ENCODE measurements at places on chromosomes 5 and 9.

DNA sequence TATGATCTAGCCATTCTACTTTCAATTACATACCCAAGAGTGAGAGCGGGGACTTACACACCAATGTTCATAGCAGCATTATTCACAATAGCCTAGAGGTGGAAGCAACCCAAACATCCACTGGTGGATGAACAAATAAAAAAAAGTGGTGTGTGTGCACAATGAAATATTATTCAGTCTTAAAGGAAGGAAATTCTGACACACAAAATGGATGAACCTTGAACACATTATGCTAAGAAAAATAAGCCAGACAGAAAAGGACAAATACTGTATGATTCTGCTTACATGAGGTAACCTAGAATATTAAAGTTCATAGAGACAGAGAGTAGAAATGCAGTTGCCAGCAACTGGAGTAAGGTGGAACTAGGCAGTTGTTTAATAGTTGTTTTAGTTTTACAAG lies 22.1 kb downstream of the ETF1 start:
- no peak for DNase-seq

GRCh38 chr5:159799701-159800100 lies 116.6 kb upstream of the ADRA1B start:
- DNase-seq, result no peak

- no peak for DNase-seq
Observed at GRCh38 chr5:476102-476813, 33.3 kb downstream of the EXOC3 start.

GRCh38 chr5:98455665-98456064 lies 317.8 kb upstream of the RGMB start:
- DNase-seq, result no peak

- DNase-seq, result no peak
Observed at GRCh38 chr5:9265441-9266287, 280.2 kb downstream of the SEMA5A start.

DNA sequence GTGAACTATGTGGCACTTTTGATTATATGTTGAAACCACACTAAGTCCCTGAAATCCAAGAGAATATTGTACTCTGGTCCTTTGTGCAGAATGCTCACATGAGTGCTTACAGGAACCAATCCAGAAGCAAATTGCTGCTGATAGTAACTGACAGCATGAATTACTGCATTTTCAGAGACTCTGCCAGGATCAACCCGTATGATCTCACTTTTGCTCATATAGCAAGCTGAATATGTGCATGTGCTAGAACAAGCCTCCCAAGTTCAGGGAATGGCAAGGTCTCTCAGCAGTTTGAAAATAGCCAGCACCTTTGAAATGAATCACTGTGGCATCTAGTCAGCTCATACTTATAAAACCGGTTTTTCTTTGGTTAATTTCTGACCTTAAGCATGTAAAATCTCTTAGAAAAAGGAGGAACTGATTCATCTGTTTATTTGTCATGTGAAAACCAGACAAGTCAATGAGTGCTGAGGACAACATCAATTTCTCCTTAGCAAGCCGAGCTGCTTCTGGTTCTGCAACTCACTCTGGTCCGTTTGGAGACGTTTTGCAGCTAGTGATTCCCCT lies 215.7 kb upstream of the ELL2 start:
- DNase-seq, result no peak

DNA sequence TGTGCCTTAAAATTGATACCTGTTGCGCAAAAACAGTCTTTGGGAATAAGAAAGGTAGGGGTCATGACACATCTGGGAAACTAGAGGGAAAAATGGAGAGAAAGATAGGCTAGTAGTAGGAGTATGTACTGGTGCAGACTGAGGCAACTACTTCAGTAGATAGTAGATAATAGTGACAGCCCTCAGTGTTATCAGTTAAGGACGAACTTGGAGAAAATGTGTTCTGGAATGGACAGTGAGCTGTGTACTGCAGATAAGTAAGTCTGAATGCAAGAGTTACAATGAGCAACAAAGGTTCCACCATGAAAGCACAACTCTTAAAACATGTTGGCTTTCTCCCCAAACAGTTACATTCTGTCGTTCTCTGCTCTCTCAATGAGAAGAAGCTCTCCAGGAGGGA lies 6.5 kb upstream of the INSL6 start:
- DNase-seq, result no peak

DNA sequence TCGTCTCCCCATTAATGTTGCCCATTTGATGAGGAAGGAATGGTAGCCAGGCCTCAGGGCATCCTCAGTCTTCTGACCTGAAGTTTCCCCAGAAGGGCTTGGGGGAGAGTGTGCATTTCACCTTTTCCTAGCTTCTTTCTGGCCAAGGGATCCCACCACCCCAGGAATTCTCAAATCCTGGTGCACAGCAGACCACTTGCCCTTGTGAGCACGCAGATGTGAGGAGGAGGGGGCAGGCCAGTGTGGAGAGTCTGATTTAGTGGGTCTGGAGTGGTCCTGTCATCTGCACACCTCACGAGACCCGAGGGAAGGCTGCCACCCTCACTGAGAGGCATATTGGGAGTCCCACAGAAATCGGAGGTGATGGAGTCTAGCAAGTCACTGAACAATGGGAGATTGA lies 64.3 kb downstream of the CXXC5 start:
- DNase-seq, result no peak

- DNase-seq, result no peak
Observed at GRCh38 chr5:80369521-80369920, 38.3 kb upstream of the ZFYVE16 start.

GRCh38 chr9:18976709-18977531 lies 56.1 kb downstream of the SAXO1 start:
- no peak for DNase-seq

- no peak for DNase-seq
Observed at GRCh38 chr5:88662846-88663245, 220.1 kb downstream of the MEF2C start.

DNA sequence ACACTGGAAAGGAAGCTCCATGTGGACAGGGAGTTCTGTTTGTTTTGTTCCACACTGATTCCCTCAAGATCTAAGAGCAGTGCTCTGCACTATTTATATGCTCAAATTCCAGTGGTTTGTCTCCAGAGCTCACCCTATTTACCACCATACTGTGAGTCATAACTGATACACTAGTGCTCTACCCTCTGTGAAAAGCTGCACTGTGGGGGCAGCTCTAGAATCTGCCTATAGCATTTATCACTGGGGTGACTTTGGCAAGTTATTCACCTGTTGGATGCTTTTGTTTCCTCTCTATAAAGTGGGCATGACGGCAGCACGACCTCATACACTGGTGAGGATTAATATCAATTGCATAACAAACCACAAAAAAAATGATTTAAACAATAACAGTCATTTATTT lies 307.8 kb downstream of the NR2F1-AS1 start:
- no peak for DNase-seq

DNA sequence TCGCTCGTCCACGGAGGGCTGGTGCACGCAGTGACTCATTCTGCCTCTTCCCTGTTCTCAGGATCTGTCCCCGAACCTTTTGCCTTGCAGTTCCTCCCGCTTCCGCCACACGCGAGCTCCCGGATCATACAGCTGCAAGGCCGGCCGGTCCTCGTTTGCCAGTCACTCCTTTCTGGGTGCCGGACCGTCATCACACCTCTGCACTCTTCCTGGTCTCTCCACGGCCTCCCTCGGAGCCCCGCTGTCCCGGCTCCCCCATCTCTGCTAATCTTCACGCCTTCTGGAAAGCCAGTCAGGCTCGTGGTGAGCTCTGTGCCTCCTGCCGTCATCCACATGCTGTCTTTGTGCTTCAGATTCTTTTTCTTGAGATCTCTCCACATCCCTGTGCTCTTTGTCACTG lies 91.8 kb downstream of the STX17 start:
- no peak for DNase-seq

- DNase-seq, result no peak
Observed at GRCh38 chr9:87300915-87301314, 196.8 kb upstream of the DAPK1 start.

GRCh38 chr9:2299156-2299842 lies 284.2 kb downstream of the SMARCA2 start:
- DNase-seq, result no peak

GRCh38 chr9:100819980-100820379 lies 208.5 kb upstream of the PLPPR1 start:
- DNase-seq, result no peak

GRCh38 chr5:368183-369084 lies 46.9 kb downstream of the AHRR start:
- DNase-seq, result no peak

DNA sequence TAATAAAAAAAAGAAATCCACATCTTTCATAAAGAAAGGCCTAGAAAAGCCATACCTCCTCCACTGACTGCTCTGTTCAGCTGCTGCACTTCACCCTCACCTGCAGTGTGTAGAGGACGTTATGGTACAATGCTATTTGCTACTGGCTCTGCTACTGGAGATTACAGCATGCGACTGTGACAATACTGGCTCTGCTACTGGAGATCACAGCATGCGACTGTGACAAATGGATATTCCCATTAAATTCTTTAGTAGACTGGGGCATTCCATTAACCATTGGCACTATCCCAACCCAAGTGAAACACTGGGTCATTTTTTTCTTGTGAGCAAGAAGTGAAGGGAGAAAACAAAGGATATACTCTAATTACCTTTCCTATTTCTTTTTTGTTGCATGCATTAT lies 1063.5 kb upstream of the DMAC1 start:
- no peak for DNase-seq

DNA sequence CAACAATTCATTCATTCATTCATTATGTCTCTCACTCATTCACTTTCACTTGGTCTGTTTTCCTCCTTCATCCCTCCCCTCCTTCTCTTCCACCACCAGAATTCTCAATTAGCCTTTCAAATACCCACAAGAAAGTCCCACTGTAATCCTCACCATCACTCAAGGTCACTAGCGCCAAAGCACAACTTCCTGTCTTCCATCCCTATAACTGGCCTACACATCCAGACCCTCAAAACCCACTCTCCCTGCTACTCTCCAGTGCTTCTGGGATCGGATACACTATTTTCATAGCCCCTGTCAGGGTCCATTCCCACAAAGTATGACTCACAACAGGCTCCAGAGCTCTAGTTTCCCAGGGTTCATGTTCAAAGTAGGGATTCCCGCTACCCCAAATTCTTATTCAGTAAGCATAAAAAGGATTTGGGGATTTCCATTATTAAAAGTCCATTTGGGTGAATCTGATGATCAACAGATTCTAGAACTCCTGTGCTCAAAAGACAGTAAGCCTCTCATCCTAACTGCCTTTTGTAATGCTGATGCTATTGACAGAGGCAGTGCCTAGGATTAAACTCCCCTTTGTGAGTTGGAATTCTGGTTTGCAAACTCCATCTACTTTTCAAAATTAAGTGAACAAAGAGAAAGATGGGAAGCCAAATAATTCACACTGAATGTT lies 250.9 kb downstream of the SEMA5A start:
- DNase-seq, result no peak

- no peak for DNase-seq
Observed at GRCh38 chr5:173413471-173413982, 85.3 kb upstream of the STC2 start.

- DNase-seq, result no peak
Observed at GRCh38 chr5:151615431-151615830, 24.3 kb upstream of the FAT2 start.

DNA sequence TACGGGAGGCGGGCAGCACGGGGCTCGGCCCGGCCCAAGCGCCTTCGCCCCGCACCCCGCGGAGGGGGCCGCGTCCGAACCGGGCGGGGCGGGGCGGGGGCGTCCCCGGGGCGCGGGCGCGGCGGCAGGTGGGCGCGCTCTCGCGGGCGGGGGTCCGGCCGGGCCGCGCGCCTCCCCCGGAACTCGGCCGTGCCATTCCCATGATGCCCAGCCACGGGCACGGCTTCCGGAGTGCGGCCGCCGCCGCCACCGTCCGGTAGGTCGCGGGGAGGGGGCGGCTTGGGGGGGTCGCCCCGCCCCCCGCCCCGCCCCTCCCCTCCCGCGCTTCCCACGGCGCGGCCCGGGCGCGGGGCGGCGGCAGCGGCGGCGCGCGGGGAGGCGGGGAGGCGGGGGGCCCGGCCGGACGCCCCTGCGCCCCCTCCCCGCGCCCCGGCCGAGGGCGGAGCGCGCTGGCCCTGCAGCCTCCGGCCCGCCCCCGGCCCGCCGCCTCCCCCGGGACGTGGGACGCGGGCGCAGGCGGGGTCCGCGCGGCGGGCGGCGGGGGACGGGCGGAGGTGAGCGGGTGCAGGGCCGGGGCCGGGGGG lies at the start of gene PPP1R26:
TSS of gene PPP1R26 (plus strand) at position 314 of the 584 bp plus-strand sequence. CDS start 4,729 bp downstream, outside the sequence.
- DNase-seq, result no peak

GRCh38 chr5:15363601-15364000 lies 136.4 kb upstream of the FBXL7 start:
- no peak for DNase-seq

- no peak for DNase-seq
Observed at GRCh38 chr5:59763541-59763940, 130.0 kb downstream of the PDE4D start.

GRCh38 chr5:136025900-136026299 lies 2.9 kb upstream of the TGFBI start:
- no peak for DNase-seq

- DNase-seq, result no peak
Observed at GRCh38 chr9:81427870-81428269, 261.5 kb downstream of the TLE1 start.

DNA sequence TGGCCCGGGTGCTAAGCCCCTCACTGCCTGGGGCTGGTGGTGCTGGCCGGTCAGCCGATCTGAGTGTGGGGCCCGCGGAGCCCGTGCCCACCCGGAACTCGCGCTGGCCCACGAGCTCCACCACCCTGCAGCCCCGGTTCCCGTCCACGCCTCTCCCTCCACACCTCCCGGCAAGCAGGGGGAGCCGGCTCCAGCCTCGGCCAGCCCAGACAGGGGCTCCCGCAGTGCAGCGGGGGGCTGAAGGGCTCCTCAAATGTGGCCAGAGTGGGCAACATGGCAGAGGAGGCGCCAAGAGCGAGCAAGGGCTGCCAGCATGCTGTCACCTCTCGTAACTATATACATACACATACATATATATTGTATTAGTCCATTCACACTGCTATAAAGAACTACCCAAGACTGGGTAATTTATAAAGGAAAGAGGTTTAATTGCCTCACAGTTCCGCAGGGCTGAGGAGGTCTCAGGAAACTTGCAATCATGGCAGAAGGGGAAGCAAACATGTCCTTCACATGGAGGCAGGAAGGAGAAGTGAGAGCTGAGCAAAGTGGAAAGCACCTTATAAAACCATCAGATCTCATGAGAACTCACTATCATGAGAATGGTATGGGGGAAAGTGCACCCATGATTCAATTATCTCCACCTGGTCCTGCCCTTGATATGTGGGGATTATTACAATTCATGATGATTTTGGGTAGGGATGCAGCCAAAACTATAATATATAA lies 56.8 kb downstream of the LIX1 start:
- DNase-seq, result no peak

GRCh38 chr5:174045470-174046025 lies at the start of gene NSG2:
TSS of gene NSG2 (plus strand) at chr5:174045706. CDS start at chr5:174046756, 1,050 bp downstream.
- no peak for DNase-seq

GRCh38 chr5:133639850-133640528 lies 27.6 kb upstream of the FSTL4 start:
- DNase-seq, result no peak

DNA sequence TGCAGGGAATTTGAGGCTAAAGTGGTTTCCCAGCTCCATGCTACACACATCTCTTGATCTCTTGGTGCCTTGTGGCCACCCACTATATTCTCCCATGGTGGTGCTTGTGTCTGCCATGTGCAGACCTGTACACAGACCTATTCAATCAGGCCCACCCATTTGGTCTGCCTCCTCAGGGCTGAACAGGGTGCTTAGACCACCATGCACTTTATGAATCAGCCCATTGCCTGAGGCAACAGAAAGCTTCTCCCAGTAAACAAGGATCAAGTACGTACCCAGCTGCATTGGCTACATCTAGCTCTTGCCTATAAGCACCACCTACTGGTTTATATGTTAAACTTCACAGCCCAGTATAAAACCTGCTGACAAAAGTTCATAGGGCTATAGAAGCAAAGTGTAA lies 664.3 kb upstream of the EDIL3 start:
- no peak for DNase-seq

- no peak for DNase-seq
Observed at GRCh38 chr9:92480986-92481633, 1.2 kb downstream of the ASPN start.

All from stimulated activated CD8-positive, alpha-beta memory T cell treated with anti-CD3 and anti-CD28 coated beads, Interleukin-7, amount 100 ng/mL, for 1 hour (primary cell).